ENCODE measurements at places on chromosomes 5 and 9.

- DNase-seq: no peak
These were observed 245.3 kb downstream of the BNC2 start for GRCh38 chr9:16625161-16625631.

- DNase-seq: no peak
These were observed 22.8 kb downstream of the RNF44 start for GRCh38 chr5:176514244-176514950.

DNA sequence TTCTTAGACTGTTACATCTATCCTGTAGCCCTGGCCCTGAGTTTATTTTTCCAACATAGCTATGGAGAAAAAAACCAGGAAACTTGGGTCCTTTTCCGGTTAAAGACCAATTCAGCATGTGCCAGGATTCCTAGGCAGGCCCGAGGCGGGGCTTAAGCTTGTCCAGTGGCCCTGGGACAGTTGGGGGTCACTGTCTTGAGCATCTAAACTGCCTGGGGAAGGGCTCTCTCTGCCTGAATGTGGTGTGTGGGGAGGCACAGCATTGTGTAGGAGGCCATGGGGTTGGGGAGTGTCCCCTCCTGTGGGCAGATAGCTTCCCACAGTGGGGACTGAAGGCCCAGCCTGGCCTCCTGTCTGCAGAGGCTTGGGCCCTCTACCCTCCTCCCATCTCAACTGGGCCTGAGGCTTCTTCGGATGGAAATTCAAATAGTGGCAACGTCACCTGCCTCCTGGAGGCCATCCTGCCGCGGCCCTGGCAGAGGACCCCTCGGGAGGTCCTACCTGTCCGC, 88.8 kb downstream of the PHF2 start:
- DNase-seq: no peak

- no peak for DNase-seq
These were observed 408.2 kb upstream of the PRR16 start for GRCh38 chr5:120055858-120056257.

GRCh38 chr9:128164307-128164885, 4.3 kb downstream of the BBLN start:
- no peak for DNase-seq

- peak; percentile 25 for DNase-seq
These were observed 74.8 kb downstream of the ICE1 start for GRCh38 chr5:5497152-5497788.

DNA sequence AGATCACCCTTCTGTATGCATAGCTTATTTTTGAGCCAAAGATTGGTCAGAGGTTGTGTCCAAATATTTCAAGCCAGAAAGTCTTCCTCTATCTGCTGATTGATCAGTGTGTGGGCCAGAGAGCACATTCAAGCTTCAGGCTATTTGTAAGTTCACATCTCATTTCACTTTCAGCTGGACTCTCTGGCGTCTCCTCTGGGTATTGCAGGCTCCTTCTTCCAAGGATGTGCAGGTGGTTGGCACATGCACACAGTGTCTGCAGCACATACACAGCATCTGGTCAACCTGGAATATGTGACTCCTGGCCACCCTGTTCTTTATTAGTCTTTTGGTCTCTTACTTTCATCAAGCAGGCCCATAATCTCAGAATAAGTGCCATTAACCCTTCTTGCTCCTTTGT, 516.1 kb downstream of the ANXA1 start:
- DNase-seq: no peak
